Liver (tissue), 10 donors: ENCODE measurements at places on chromosomes 16 and 17.
A peak's percentile ranks its signal among the peaks of the same experiment; 100 is the strongest.

- DNase-seq, result no peak
Observed at GRCh38 chr17:5533486-5534315, 47.3 kb downstream of the MIS12 start.

DNA sequence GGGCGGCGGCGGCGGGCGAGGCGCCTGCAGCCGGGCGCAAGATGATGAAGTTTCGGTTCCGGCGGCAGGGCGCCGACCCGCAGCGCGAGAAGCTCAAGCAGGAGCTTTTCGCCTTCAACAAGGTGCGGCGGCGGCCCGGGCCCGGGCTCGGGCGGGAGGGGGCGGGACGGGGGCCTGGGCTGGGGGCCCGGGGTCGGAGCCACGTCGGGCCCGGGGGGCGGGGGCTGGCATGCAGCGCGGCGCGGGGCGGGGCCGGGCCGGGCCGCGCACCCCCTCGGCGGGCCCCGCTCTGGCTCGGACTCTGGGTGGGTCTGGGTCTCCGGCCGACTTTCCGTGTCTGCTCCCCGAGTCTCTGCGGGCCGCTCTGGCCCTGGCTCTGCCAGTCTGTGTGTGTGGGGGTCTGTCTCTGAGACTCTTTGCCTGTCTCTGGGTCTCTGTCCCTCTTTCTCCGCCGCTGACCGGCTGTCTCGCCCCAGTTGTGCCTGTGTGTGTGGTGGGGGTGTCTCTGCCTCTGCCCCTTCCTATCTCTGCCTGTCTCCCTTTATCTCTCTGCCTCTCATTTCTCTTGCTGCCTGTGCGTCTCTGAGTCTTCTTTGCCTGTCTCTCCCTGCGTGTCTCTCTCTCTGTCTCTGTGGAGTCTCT is 328 bp downstream of the LLGL1 start:
- peak; percentile 46 for DNase-seq

- no peak for DNase-seq
Observed at GRCh38 chr16:74586948-74587347, 20.0 kb downstream of the GLG1 start.

- no peak for DNase-seq
Observed at GRCh38 chr16:83674931-83675535, 132.7 kb upstream of the HSBP1 start.

GRCh38 chr17:82463925-82464566 is 5.5 kb downstream of the NARF start:
- no peak for DNase-seq

- no peak for DNase-seq
Observed at GRCh38 chr17:36899250-36900159, 37.8 kb upstream of the LHX1 start.

DNA sequence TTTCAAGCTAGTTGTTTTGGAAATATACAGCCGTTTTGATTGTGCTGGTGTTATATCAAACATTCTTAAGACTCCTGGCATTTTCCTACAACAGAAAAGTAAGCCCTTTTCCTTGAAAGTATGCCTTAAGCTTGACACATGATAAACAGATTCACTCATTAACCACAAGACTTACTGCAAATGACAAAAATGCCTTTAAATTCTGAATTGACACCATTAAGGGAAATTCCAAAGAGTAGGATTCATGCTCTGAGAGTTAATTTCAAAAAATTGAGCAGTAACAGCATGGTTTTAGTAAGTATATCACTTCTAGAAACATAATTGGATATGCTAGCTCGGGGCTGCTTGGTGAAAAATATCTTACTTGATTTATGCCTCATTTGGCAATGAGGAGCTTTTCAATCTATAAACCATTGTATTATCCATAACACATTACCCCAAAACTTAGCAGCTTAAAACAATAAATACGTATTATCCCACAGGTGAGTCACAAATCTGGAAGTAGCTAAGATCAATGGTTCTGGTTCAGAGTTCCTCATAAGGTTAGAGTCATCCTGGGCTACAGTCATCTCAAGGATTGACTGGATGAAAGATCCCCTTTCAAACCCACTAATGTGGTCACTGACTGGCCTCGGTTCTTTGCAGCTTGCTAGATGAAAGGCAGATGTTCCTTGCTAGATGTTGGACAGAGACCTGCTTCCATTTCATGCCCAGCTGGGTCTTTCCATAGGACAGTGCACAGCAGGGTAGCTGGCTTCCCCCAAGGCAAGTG is 8.2 kb upstream of the PHAF1 start:
- no peak for DNase-seq

- DNase-seq, result no peak
Observed at GRCh38 chr16:87628940-87629339, 26.6 kb downstream of the JPH3 start.

GRCh38 chr17:16251043-16251442 is 34.0 kb downstream of the PIGL start:
- DNase-seq, result no peak

- no peak for DNase-seq
Observed at GRCh38 chr16:89786474-89787364, 29.7 kb downstream of the FANCA start.

GRCh38 chr16:9068886-9069285 is 22.6 kb upstream of the HAPSTR1 start:
- no peak for DNase-seq

DNA sequence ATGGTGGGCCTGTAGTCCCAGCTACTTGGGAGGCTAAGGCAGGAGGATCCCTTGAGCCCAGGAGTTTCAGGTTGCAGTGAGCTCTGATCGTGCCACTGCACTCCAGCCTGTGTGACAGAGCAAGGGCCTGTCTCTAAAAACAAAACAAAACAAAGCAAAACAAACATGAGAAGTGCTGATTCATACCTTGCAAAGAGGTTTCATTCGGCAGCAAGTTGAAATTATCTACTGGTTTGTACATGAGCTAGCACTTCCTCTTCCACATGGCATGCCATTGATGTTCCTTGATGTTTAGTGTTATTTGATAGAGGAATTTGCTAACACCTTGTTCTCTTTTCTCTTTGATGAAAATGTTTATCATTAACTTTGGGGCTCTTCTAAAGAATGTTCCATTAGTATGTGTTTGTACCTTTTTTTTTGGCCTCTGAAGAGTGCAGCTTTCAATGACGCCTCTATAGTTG is 50.6 kb downstream of the SPECC1 start:
- no peak for DNase-seq

- DNase-seq, result no peak
Observed at GRCh38 chr17:37111329-37111728, 162.6 kb downstream of the AATF start.

DNA sequence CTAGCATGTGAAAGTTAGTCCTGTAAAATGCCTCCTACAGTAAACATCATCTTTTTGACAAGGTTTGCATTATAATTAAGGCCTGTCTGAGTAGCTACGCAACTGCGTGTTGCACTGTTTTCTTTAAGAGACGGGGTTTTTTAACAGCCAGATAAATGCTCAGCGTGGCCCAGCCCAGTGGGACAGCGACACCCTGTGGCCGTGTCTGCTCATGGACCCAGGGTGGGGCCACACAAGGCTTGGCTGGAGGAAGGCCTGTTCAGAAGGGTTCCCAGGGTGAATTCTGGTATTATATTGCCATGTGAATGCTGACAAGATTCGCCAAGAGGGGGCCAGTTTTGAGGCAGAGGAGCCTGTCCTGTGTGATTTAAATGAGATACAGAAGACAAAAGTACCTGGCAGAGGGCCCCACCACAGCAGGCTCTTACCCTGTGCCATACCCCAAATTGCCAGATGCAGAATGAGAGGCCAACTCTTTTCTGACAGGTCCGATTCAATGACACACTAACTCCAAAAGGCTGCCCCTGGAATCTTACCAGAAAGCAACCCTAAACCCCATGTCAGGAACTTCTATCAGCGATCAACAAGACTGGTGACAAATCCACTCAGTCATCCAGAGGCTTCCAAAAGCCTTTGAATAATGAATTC is 65.9 kb upstream of the IRX6 start:
- peak; percentile 73 for DNase-seq

DNA sequence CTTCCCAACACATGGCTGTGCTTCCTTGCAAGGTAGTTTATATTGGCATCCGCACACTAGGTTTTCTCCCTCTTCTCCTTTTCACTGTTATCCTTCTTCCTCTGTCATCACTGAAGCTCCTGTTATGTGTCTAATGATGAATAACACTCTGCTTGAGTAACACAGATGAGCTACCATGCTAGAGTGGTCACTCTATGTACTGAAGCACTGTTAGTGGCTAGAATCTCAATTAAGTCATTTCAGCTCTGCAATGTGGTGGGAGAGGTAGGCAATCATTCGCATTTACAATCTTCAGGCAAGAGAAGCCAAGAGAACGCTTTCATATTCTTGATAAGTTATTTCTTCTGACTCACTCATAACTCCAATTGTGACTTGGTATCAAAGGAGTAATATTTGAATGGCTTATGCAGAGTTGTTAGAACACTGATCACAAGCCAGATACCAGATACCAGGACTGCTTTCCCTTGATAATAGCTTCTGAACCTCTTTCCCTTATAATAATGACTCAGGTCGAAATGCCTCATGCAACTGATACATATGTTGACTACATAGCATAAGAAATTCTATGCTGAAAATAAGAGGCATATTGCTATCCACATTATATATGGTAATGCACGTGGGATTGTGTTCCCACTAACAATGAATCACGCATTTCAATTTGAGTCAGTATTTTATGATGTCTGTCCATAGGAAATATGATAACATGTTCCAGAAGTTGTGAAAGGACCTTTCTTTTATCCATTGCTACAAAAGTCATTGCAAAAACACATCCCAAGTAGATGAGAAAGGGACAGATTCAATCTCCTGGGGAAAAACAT is 158.0 kb upstream of the HS3ST3A1 start:
- DNase-seq, result no peak

GRCh38 chr16:75262104-75262799 is 10.8 kb upstream of the BCAR1 start:
- no peak for DNase-seq

DNA sequence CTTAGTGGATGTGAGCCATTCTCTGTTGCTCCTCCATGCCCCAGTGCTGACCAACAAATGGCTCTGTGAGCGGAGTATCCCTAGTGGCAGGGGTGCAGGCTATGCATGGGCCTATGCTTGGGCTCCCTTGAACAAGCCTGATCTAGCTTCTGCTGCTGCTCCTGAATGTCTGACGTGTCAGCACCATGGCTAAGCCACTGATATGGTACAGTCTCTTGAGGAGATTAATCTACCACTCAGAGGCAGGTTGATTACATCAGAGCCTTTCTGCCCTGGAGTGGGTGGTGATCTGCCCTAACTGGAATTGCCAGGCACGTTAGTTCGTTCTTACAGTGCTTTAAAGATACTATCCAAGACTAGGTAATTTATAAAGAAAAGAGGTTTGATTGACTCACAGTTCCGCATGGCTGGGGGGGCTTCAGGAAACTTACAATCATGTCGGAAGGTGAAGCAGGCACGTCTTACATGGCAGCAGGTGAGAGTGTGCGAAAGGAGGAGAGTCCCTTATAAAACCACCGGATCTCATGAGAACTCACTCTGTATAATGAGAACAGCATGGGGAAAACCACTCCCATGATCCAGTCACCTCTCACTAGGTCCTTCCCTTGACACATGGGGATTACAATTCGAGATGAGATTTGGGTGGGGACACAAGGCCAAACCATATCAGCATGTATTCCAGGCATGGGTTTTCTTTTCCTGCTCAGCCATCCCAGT is 41.5 kb upstream of the B4GALNT2 start:
- no peak for DNase-seq

DNA sequence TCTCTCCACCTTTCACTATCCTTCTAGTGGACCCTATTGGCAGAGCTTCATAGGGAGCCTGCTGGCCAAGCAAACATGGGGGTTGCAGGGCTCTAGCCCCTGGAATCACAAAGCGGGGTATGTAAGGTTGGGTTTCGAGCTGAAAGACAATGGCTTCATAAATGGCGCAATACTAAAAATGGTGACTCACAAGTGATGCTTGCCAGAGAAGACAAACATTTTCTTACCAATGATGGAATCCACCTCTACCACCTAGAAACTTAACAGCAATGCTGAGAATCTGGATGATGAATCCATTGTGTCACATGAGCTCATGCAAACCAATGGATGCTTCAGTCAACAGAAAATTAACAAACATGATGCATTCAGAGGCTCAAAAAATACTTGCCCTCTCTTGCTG is 375.3 kb upstream of the PSMD7 start:
- DNase-seq, result no peak

- DNase-seq, result no peak
Observed at GRCh38 chr17:64329588-64329987, 61.1 kb downstream of the PECAM1 start.

GRCh38 chr17:41492771-41493170 is 3.1 kb upstream of the KRT36 start:
- DNase-seq, result peak; percentile 51

DNA sequence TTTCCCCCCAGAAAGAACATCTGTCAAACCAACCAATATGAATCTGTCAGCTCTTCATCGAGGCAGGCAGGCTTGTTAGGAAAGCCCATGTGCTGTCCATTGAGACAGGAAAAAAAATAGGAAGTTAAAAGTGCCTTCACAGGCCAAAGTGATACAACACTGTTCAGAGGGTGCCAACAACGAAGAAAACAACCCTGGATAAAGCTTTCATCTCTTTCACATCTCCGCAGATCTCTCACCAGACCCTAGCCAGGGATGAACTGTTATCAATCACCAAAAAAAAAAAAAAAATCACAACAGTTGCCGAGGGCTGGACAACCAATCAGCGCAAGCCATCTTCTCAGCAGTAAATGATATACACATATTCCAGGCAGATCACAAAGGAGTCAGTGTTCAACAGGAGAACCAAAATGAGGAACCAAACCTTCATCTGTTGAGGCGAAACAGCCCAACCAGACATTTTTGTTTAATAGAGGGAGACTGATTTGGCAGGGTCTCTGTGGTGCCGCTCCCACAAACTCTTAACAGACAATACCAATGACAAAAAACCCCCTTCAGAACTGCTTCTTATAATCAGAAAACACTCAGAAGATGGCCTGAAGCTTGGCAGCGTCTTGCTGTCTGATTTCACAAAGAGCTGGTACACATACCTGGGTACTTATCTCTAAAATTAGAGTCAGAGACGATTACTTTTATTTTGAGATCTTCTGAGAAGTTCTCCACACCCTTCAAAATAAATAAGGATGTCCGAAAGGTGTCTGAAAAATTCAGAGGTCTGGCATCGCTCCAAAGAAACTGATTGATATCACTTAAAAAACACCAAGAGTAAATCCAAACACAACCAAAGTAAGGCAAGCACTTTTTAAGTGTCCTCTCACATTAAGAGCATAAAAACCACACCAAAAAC is 1.8 kb downstream of the MAP3K14 start:
- DNase-seq, result no peak

DNA sequence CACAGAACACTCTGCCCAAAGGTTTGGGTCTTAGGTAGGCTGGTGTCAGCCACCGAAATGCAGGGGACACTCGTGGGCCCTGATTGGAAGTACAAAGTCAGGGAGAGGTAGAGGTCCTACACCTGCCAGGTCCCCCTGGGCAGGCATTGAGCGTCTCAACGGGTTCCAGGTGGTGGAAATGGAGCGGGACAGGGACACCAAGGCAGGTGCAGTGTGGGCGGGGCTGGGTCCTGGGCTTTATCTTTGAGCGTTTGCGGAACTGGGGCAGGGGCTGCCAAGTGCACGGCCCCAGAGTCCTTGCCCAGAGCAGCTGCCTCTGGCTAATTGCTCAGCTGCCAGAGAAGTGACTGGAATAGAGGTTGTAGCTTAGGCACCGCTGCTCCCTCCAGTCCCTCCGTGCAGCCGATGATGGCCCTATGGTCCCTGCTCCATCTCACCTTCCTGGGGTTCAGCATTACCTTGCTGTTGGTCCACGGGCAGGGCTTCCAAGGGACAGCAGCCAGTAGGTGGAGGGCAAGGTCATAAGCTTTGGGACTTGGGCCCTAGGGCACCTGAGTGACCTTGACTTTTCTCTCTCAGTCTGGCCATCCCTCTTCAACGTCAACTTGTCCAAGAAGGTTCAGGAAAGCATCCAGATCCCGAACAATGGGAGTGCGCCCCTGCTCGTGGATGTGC is at the start of gene ZACN:
TSS of gene ZACN (plus strand) at position 323 of the 675 bp plus-strand sequence. CDS start at position 406, 83 bp downstream.
- DNase-seq, result no peak
